A549 treated with AZD2906 at 1 μM for 4 hours (cell line): ENCODE measurements at places on chromosomes 6 and 20. TPM values are rescaled to one million over a fixed set of nuclear protein-coding genes. Genes with fewer than 3 reads are reported as not detected.

ZBP1 gene
- 0.02 to 0.03 TPM in 2 of 5 replicates, not detected in the others for total RNA-seq

KHDRBS2 gene
- total RNA-seq, result not detected in 5 replicates

NOX3 gene
- not detected in 5 replicates for total RNA-seq

TBXT gene
- not detected in 5 replicates for total RNA-seq

TSPO2 gene
- total RNA-seq, result 0.09 TPM in 1 of 5 replicates, not detected in the others

SIRPB1 gene
- 0.41 to 0.56 TPM (median 0.43 TPM) in 5 replicates for total RNA-seq

GINM1 gene
- 22.3 to 32.1 TPM (median 25.0 TPM) in 5 replicates for total RNA-seq

EYS gene
- 0.02 to 0.11 TPM (median 0.10 TPM) in 4 of 5 replicates, not detected in the other for total RNA-seq

FRK gene
- 0.95 to 1.4 TPM (median 1.1 TPM) in 5 replicates for total RNA-seq

KCNB1 gene
- 2.8 to 7.6 TPM (median 3.5 TPM) in 5 replicates for total RNA-seq

ADGRF1 gene
- total RNA-seq, result not detected in 5 replicates

B3GAT2 gene
- total RNA-seq, result 0.02 to 0.03 TPM (median 0.03 TPM) in 4 of 5 replicates, not detected in the other
